Body of pancreas (tissue), 4 donors: ENCODE measurements at places on chromosomes 12 and 14.

GRCh38 chr12:49622501-49623141 is 740 bp upstream of the PRPF40B start:
- H3K4me3 ChIP-seq, result no peak overlapping the region
- peak; percentile 55 for DNase-seq
- peaks cover 26% of the 10 kb centered on the region for H3K4me1 ChIP-seq
- peak overlapping the region; percentile 37 for H3K27ac ChIP-seq

DNA sequence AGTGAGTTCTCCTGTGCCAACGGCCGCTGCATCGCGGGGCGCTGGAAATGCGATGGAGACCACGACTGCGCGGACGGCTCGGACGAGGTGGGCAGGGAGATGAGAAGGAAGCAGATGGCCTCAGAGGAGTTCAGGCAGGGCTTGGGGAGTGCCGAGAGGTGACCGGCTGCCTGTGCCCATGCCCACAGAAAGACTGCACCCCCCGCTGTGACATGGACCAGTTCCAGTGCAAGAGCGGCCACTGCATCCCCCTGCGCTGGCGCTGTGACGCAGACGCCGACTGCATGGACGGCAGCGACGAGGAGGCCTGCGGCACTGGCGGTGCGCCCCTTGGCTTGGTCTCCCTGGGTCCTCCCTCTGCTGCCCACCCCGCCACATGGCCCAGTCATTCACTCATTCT is 13.4 kb upstream of the NXPH4 start:
- no peaks in the 10 kb centered on the region for H3K27me3 ChIP-seq
- DNase-seq, result no peak

- no peaks in the 10 kb centered on the region for H3K4me1 ChIP-seq
- no peak for DNase-seq
- no peaks in the 10 kb centered on the region for H3K36me3 ChIP-seq
- no peak overlapping the region for H3K4me3 ChIP-seq
Measured at GRCh38 chr12:71810921-71811320, 28.6 kb upstream of the TBC1D15 start.

- no peak overlapping the region for H3K4me3 ChIP-seq
- peaks cover 7% of the 10 kb centered on the region for H3K4me1 ChIP-seq
- no peaks in the 10 kb centered on the region for H3K27me3 ChIP-seq
- no peak for DNase-seq
Measured at GRCh38 chr14:105247715-105248367, 492 bp upstream of the BTBD6 start.

DNA sequence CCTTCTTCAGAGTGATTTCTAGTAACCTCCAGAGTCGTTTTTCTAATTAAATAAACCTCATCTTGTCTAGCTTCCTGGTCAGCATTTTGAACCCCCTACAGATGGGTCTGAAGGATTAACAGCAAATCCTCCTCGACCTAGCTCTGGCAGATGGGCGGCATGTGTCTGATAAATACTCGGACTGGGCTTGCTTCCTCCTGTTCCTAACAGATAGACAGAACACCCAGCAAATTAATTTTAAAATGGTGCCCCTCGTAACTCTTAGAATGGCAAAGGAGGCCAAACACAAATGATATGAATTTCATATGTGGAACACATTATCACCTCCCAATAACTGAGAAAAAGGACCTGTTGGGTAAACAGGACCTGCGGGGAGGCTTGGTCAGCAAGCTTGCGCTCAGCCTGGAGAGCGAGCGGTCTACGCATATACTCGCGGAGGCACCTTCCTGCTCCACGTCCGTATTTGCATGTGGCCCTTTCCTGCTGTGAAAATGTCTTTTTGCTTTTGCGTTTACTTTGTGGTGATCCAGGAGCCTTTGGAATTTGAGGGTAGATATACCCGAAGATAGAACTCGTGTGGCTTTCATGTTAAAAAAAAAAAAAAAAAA is 79.6 kb downstream of the OTX2 start:
- DNase-seq, result no peak
- H3K4me1 ChIP-seq, result no peaks in the 10 kb centered on the region
- H3K36me3 ChIP-seq, result no peaks in the 10 kb centered on the region
- H3K4me3 ChIP-seq, result no peak overlapping the region
- no peak overlapping the region for H3K27ac ChIP-seq

- H3K27me3 ChIP-seq, result no peaks in the 10 kb centered on the region
- no peak overlapping the region for H3K4me3 ChIP-seq
- DNase-seq, result peak; percentile 53
- H3K4me1 ChIP-seq, result peaks cover 21% of the 10 kb centered on the region
- no peaks in the 10 kb centered on the region for H3K36me3 ChIP-seq
Measured at GRCh38 chr12:47742253-47742825, 16.3 kb downstream of the RAPGEF3 start.

GRCh38 chr14:74476107-74476506 is 17.0 kb downstream of the NPC2 start:
- peaks cover 4% of the 10 kb centered on the region for H3K4me1 ChIP-seq
- H3K4me3 ChIP-seq, result no peak overlapping the region
- no peaks in the 10 kb centered on the region for H3K27me3 ChIP-seq
